Mesothelial cell of epicardium (in vitro differentiated cells): ENCODE measurements at places on chromosomes 2 and 18. TPM values are rescaled to one million over a fixed set of nuclear protein-coding genes. Genes with fewer than 3 reads are reported as not detected.

DNA sequence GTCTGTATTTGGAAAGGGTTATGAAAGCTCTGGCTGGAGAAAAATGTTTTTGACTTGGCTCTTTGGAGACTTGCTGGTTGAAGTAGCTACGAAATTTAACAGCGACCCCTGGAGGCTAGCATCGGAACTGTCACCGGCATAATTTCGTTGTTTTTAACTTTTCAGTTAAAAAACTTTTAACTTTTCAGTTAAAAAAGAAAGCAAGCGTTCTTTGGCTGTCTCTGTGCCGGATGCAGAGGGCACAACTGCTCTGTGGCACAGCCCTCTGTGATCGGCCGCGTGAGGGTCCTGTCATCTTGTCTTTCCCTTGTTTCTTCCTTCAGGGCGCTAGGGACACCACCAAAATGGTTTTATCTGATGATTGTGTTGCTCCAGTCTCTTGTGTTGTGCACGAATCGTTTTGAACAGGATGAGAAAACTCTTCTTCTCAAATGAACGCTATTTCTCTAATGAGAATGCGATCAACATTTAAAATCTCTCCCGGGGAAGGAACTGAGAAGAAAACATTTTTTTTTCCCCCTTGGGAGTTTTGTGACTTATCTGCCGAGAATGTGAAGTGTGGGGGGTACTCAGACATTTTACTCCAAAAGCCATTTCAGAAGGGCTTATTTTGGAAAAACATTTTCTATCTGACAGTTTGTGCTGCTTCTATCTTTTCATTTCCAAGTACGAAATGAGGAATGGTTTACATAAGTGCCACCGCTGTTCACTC lies 57.1 kb downstream of the ADCYAP1 start:
- DNase-seq, result no peak

DNA sequence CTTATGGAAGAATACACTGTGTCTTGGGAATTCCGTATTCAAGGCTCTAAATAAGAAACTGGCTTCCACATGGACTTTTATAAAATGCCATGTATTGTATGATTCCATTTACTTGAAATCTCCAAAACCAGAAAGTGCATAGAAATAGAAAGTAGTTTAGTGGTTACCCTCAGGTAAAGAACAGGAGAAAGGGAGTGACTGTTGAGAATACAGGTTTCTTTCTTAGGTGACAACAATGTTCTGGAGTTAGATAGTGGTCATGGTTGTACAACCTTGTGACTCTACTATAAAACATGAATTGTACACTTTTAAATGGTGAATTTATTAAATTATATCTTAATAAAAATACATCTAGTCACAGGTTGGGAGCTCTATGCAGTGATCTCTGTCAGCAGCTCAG lies 481.8 kb downstream of the SPAG16 start:
- DNase-seq, result no peak

DNA sequence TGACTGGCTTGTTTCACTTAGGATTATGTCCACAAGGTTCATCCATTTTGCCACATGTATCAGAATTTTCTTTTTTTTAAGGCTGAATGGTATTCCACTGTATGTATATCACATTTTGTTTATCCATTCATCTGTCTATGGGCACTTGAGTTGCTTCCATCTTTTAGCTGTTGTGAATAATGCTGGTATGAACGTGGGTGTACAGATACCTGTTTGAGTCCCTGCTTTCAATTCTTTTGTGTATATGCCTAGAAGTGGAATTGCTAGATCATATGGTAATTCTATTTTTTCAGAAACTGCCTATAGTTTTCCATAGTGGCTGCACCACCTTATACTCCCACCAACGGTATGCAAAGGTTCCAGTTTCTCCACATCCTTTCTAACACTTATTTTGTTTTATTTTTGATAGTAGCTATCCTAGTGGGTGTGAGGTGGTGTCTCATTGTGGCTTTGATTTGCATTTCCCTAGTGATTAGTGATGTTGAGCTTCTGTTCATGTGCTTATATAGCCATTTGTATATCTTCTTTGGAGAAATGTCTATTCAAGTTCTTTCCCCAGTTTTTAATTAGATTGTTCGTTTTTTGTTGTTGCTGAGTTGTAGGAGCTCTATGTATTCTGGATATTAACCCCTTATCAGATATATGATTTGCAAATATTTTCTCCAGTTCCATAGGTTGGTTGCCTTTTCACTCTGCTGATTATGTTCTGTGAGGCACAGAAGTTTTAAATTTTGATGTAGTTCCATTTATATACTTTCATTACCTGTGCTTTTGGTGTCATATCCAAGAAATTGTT lies 40.7 kb downstream of the TTC39C start:
- DNase-seq, result no peak

DSEL gene
- total RNA-seq, result 6.3 to 6.5 TPM (median 6.4 TPM) in 3 replicates

RESP18 gene
- total RNA-seq, result not detected in 3 replicates

IL36B gene
- not detected in 3 replicates for total RNA-seq
